T-cell (primary cell): ENCODE measurements at places on chromosomes 3 and 15. TPM values are rescaled to one million over a fixed set of nuclear protein-coding genes. Genes with fewer than 3 reads are reported as not detected.

The LSMEM2 gene
- not detected for total RNA-seq

The DOCK3 gene
- total RNA-seq, result 2.5 TPM

The ITGA11 gene
- not detected for total RNA-seq

The VILL gene
- total RNA-seq, result 44.6 TPM

The CFAP44 gene
- 15.2 TPM for total RNA-seq

The TGM5 gene
- not detected for total RNA-seq

The OXTR gene
- 0.18 TPM for total RNA-seq

The MRAS gene
- total RNA-seq, result not detected

The TMEM42 gene
- 25.6 TPM for total RNA-seq

The C3orf62 gene
- 9.5 TPM for total RNA-seq

The ZBED2 gene
- total RNA-seq, result 0.73 TPM

The LXN gene
- total RNA-seq, result 6.5 TPM

The CHRD gene
- total RNA-seq, result 0.28 TPM

The PGBD4 gene
- total RNA-seq, result 3.9 TPM

The THBS1 gene
- total RNA-seq, result 8.6 TPM

The GOLGA8K gene
- 0.19 TPM for total RNA-seq

The MEX3B gene
- total RNA-seq, result 1.6 TPM

The CHRM5 gene
- total RNA-seq, result not detected

The ATP8B4 gene
- 1.8 TPM for total RNA-seq
